ENCODE measurements at places on chromosomes 1 and 21.

GRCh38 chr1:54241364-54241763 is 41.4 kb downstream of the MRPL37 start:
- no peak for DNase-seq

GRCh38 chr21:35779690-35780570 is 280.4 kb downstream of the SETD4 start:
- peak; percentile 70 for DNase-seq

GRCh38 chr1:167197236-167197635 is 23.4 kb upstream of the POU2F1 start:
- DNase-seq = no peak

DNA sequence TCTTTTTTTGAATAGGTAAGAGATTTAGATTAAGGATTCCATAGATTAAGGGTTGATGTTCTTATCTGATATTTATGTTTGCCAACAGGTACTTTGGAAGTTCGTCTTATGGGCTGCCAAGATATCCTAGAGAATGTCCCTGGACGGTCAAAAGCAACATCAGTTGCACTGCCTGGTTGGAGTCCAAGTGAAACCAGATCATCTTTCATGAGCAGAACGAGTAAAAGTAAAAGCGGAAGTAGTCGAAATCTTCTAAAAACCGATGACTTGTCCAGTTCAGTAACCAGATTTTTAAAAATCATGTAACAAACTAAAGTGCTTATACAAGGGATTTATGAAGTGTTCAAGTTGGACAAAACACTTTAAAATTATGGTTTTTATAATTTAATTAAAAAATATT is 100.5 kb downstream of the PKN2 start:
- no peak for DNase-seq

All from MCF 10A (cell line).